ENCODE measurements at places on chromosomes 11 and 22.

- no peak for DNase-seq
These were observed 255.2 kb upstream of the POU2AF2 start for GRCh38 chr11:110990311-110990710.

- no peak for DNase-seq
These were observed 72.0 kb downstream of the PRR5L start for GRCh38 chr11:36367806-36368680.

DNA sequence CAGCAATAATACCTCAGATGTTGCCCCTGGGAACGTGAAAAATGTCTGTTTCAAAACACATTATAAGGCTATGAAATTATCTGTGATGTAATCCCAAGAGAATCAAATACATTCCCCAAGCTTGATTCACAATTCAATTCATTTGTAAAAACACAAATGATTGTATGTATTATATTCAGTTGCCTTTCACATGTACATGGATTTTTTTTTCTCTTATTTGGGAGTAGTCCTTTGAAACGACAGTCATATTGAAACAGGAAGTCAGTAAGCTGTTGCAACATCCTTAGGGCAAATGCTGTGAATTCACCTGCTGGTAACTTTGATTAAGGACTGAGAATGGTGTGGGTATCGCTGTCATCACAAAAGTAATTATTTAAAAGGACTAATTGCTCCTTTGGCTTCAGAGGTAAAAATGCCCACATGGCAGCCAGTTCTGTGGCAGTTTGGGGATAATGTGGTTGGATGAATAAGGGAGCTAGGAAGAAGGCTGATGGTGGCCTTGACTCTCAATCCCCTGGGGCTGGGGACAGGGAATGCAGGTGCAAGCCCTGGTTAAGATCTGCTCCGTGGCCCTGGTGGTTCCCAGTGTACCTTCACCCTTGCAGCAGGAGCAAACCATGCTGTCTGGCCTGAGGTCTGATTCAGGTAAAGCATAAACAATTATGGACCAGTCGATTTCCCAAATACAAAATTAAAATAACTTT, 13.2 kb downstream of the EHF start:
- DNase-seq: no peak

GRCh38 chr22:32063701-32064100, 20.6 kb downstream of the SLC5A1 start:
- DNase-seq: no peak

DNA sequence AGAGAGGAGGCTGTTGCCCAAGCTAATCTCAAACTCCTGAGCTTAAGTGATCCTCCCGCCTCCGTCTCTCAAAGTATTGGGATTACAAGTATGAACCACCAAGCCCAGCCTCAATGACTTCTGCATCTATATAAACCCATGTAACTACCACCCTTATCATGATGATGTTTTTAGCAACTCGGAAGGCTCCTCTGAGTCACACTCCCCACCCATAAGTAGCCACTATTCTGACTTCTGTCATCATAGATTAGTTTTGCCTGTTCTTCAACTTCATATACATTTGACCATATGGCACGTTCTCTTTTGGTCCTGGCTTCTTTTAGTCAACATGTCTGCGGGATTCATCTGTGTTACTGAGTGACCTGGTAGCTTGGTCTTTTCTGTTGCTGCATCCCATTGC, 6.4 kb upstream of the FOSL1 start:
- DNase-seq: no peak

DNA sequence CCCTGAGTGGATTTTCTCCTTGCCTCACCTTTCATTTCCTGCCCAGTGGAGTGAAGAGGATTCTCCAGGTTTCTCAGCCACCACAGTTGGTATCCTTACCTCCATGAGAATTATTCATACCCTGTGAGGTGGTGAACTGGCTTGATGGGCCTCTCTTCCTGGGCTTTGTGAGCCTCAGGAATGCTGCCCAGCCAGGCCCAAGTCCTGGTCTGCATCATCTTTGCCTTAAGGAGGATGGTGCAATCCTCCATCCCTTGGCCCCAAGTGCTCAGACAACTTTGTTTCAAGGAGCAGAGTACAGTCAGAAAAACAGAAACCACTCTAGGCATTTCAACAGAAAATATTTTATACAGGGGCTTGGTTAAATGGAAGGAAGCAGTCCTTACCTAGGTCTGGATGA, 114.2 kb upstream of the CADM1 start:
- no peak for DNase-seq

- DNase-seq: no peak
These were observed 170.2 kb downstream of the LDLRAD3 start for GRCh38 chr11:36114095-36114494.

All from stimulated activated naive CD4-positive, alpha-beta T cell (primary cell).